ENCODE measurements at places on chromosomes 11 and 22.

DNA sequence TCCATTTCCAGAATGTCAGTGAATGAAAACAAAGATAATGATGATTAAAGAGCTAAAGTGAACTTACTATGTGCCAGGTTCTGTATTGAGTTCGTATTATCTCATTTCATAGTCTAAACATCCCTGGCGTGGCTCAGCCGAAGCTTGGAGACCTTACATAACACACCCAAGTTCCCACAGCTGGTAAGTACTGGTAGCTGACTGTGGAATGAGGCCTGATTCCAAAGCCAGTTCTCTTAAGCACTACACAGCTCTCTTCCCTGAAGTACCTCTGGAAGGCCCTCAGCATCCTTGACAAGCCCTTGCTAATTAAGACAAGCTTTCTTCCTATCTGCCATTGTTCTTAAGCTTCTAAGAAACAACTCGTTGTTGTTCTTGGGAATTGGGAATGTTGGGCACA lies 28.6 kb upstream of the NCAM1 start:
- no peak for DNase-seq

DNA sequence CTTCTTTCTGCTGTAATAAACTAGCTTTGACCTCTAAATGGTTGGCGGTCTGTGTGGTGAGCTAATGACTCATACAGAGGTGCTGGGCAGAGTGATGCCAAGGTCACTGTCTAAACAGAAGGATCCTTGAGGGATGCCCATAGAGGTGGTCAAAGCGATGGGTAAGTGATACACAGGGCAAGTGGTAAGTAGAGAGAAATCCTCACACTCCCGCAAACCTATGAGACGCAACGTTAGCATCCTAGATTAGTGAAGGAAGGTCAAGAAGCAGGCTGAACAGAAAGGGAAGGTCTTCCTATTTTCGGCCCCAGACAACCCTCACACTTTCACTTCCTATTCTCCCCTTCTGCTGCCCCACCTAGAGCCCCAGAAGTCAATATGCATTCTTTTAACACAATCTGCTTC lies 65.6 kb upstream of the SESN3 start:
- DNase-seq, result no peak

DNA sequence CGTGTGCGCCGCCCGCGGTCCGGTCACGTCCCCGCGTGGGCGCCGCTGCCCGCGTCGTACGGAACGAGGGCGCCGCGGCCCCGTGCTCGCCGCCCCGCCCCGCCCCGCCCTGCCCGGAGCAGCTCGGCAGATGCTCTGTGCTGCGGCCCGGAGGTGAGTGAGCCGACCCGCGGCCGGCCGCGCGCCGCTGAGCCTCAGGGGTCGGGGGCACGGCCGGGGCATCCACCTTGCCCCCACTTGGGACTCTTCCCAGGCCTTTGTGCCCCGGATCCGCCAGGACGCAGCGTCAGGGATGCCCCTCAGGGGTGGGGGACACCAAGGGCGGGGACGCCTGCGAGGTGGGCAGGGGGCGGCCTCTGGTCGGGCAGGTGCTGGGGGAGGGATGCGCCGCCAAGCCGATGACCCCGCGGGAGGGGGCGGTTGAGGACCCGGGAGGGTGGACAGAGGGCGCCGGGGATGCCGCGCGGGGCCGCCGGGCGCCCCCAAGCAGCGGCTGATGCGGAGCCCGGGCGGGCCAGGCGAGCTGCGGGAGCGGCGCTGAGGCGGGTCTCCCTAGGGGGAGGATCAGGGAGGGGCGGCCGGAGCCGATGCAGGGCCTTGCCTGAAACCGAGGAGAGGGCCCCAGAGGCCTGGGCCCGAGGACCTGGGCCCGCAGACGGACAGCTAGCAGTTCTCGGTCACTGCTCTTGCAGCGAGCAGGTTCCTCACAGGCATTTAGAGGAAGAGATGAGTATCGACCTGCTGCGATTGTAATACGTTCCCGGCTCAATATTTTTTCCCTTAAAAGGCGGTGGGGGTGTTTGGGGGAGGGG lies at the start of gene GNAZ:
Gene GNAZ (plus strand): TSS at position 102 of the 812 bp plus-strand sequence. CDS start 25,177 bp downstream, outside the sequence.
- no peak for DNase-seq

- no peak for DNase-seq
These were observed 102.6 kb downstream of the CSNK2A3 start for GRCh38 chr11:11250470-11250869.

GRCh38 chr22:35894464-35894878 lies 134.2 kb downstream of the RBFOX2 start:
- no peak for DNase-seq

DNA sequence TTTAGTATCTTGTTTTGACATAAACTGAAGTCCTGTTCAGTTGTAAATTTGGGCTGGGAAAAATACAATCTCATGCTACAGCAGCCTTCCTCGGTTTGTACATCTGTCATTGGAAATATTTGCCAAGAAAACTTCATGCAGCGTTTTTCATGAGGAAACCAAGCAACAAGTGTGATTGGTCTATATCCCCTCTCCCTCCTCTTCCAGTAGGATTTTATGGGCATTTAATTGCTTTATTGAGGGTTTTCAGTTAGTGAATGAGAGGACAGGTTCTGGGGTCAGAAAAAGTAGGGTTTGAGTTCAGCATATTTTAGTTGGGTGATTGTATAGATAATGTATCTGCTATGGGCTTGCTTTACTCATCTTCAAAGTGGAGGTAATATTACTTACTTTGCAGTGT lies 90.1 kb upstream of the RAG2 start:
- DNase-seq, result no peak

DNA sequence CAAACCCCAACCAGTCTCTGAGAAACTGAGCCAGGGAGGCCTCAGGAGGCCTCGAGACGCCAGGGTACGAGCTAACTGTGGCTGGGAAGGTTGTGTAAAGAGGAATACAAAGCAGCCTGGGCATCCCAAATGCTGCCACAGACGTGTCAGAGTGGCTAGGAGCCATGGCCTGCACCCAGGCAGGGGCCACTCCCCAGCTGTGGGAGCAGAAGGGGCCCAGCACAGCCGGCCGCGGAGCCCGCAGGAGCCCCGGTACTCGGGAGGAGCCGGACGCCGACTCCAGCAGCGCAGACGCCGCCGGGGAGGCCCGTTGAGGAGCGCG lies 349.8 kb upstream of the B3GAT1 start:
- no peak for DNase-seq

Measured in effector CD8-positive, alpha-beta T cell (primary cell).